WTC11 (cell line): ENCODE measurements at places on chromosomes 12 and 14.

- DNase-seq = no peak
- no peaks in the 10 kb centered on the region for H3K36me3 ChIP-seq
- H3K27ac ChIP-seq = peak overlapping the region; percentile 88
- peak overlapping the region; percentile 80 for H3K4me3 ChIP-seq
- H3K4me1 ChIP-seq = peaks cover 11% of the 10 kb centered on the region
- no peaks in the 10 kb centered on the region for H3K27me3 ChIP-seq
These were observed 245 bp upstream of the BRMS1L start for GRCh38 chr14:35825968-35826217.

- H3K27me3 ChIP-seq = peaks cover 23% of the 10 kb centered on the region
- H3K4me1 ChIP-seq = peaks cover 3% of the 10 kb centered on the region
- no peak for DNase-seq
- H3K4me3 ChIP-seq = no peak overlapping the region
- H3K27ac ChIP-seq = no peak overlapping the region
- no peaks in the 10 kb centered on the region for H3K36me3 ChIP-seq
These were observed 47.1 kb upstream of the GZMB start for GRCh38 chr14:24681056-24681455.

GRCh38 chr12:90619943-90620342 is 335.0 kb downstream of the CCER1 start:
- no peak overlapping the region for H3K27ac ChIP-seq
- H3K36me3 ChIP-seq = no peaks in the 10 kb centered on the region
- DNase-seq = no peak
- no peaks in the 10 kb centered on the region for H3K27me3 ChIP-seq
- no peak overlapping the region for H3K4me3 ChIP-seq

DNA sequence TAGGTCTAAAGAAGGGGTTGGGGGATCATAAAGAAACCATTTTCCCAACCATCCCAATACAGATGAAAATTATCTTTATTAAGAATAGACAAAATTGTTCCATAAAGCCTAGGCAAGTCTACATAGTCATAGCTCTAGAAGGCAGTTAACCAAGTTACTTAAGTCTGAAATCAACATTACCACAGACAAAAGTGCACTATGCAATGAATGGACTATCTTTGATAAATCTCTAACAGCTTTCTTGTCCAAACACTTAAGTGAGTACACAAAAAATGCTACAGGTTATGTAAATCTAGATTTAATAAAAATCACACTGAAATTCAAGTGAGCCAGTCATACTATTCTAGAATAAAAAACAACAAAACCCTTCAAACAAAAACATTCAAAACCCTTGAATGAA is 87.0 kb upstream of the GPHB5 start:
- peaks cover 7% of the 10 kb centered on the region for H3K36me3 ChIP-seq
- no peak overlapping the region for H3K4me3 ChIP-seq
- no peaks in the 10 kb centered on the region for H3K27me3 ChIP-seq
- H3K27ac ChIP-seq = peak overlapping the region; percentile 74
- no peak for DNase-seq

- H3K4me3 ChIP-seq = no peak overlapping the region
- DNase-seq = no peak
- peaks cover 12% of the 10 kb centered on the region for H3K4me1 ChIP-seq
- H3K36me3 ChIP-seq = peaks cover 5% of the 10 kb centered on the region; the same call in 1 of the 2 replicates
- H3K27ac ChIP-seq = no peak overlapping the region
These were observed 62.2 kb downstream of the IFNG start for GRCh38 chr12:68097386-68097785.
